ENCODE measurements at places on chromosomes 12 and 14.

- no peak for DNase-seq
These were observed 44.3 kb upstream of the CCT2 start for GRCh38 chr12:69540987-69541386.

DNA sequence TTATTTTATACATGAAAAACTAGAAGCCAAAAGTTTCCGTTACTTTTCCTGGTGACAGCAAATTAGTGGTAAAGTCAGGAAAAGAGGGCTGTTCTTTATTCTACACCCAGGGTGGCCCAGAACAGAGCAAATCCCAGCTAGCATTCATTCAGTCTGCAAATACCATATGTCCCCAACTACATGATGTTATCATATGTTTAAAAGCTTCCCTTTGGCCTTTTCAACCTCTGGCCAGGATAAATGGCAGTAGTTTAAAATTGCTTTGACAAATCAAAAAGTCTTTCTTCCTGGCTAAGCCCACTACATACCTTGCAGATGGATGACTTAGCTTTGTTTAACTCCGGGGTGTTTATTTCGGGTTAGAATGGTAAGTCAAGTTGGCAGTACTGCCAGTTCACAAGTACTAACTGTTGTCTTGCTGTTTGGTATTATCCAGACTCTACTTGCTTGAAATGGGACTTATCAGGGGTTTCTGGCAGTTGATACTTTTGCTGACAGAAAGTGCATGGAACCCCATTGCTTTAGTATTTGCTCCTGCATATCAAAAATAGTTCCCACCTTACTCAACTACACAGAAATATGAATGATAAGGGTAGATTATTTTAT lies 69.7 kb downstream of the PKP2 start:
- no peak for DNase-seq

GRCh38 chr14:58765843-58766242 lies 128.1 kb downstream of the DACT1 start:
- DNase-seq: no peak

- DNase-seq: no peak
These were observed 4.7 kb downstream of the DDN start for GRCh38 chr12:48994224-48995085.

DNA sequence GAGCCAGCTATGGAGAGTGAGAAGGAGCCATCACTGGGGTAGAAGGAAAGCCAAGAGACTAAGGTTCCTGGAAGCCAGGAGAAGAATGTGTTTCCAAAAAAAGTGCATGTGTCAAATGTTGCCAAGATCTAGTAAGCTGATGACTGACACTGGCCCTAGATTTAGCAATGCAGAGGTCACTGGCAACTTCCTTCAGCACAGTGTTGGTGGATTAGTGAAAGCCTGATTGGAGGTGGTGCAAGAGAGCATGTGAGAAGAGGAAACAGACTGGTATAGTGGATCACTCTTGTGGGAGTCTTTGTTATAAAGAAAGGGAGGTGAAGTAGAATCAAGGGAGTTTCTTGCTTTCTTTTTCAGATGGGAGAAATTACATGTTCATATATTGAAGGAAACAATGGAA lies 34.1 kb upstream of the CHGA start:
- DNase-seq: no peak

DNA sequence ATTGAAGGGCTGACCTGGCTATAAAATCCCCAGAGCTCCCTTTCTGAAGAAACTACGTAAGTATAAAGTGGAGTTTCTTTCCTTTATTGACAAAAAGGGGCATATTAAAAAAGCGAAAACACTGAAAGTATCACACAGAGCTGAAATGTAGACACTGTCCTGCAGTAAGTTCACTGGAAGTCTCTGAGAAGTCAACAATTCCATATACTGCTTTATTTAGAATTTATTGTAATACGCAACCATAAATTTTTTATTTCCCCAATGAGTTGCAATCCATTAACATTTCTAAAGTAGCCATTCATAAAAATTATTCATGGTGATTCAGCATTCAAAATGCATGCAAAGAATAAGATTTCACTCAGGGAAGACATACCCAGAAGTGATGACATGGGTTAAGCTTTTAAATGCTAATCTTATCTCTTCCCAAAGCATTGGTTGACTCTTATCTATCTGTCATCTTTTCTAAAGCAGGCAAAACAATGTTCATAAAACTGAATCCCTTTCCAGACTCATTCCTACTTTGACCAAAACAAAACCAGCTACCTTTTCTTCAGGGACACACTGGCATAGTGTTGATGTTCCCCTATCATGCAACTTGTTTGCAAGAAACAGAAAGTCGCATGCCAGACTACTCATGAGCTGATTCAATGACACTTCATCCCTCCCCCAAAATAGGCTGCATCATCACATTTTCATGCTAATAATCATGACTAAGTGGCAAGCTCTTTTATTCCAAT lies 17.3 kb downstream of the KITLG start:
- DNase-seq: no peak

GRCh38 chr14:49549881-49550280 lies 36.3 kb downstream of the RPS29 start:
- DNase-seq: no peak

- DNase-seq: no peak
These were observed 51.0 kb upstream of the SOCS2 start for GRCh38 chr12:93521225-93522080.

DNA sequence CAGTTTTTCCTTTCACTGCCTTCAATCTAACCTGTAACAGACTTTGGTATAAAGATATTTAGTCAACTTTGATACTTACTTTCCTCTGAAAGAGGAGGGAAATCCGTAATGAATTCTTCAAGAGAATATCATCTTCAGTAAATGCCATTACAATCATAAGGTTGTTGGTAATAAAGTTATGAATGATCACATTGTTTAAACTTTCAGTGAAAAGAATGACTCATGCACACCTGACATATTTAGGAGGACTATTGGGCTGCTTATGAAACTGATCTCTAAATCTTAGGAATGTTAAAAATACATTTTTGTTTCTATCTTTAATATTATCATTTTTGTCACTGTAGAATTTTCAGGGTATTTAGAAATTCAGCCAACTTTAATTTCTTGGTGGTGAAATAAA lies 474.7 kb downstream of the SLC16A7 start:
- DNase-seq: no peak

- DNase-seq: no peak
These were observed 19.5 kb upstream of the EPS8 start for GRCh38 chr12:15808652-15809051.

DNA sequence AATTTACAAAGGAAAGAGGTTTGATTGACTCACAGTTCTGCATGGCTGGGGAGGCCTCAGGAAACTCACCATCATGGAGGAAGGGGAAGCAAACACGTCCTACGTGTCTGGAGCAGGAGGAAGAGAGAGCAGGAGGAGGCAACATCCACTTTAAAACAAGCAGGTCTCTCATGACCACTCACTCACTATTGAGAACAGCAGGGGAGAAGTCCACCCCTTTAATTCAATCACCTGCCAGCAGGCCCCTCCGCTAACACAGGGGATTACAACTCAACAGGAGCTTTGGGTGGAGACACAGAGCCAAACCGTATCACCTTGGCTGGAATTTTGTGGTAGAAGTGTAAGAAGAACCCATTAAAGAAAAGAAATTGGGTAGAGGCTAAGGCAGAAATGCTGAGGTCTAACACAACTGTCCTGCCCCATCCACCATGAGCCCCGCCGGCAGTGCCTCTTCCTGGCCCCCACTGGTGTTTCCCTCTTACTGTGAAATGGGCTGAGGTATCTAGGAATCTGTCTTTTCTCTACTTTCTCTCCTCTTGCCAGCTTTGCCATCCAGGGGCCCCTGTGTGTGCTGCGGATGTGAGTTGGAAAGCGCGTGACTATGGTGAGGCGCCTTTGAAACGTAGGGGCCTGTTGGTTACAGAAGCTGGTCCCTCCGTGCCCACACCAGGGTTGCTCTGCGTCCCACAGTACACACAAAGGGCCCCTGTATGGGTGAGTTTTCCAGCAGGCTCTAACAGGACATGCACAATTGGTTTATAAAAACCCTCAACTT lies 108.0 kb upstream of the TMEM132D start:
- no peak for DNase-seq

DNA sequence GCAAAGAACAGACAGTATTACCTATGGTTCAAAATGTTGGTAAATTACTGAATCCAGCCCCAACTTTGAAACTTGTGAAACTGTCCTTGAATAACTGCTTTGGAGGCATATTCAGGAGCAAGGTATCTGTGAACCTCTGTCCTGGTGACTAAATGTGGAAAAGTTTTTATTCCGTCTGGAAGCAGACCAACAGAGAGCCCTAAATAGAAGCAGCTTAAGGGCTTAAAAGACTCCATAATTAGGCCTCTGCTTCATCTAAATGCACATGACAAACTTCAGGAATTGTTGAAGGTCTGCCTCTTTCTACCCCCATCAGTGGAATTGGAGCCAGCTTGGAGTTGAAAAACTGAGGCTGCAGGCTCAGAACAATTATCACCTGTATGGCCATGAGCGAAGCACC lies 276.5 kb downstream of the KCNH5 start:
- no peak for DNase-seq

DNA sequence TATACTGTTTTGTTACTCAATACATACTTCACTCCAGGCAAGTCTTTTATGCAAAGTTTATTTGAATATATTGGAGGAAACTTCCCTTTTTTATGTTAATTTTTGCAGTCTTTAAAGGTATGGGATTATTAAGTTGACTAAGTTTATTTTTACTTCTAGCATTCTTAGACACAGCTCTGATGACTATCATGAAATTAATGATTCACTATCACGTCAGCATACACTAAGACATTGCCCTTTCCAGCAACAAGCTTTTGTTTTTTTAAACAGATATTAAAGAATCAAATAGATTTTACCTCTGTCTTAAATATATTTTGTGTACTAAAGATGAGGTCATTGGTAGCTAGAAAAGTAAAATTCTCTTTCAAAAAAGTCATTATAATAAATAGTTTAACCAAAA lies 52.1 kb downstream of the DERA start:
- DNase-seq: no peak

- no peak for DNase-seq
These were observed 48.1 kb downstream of the KDM2B start for GRCh38 chr12:121532503-121533393.

DNA sequence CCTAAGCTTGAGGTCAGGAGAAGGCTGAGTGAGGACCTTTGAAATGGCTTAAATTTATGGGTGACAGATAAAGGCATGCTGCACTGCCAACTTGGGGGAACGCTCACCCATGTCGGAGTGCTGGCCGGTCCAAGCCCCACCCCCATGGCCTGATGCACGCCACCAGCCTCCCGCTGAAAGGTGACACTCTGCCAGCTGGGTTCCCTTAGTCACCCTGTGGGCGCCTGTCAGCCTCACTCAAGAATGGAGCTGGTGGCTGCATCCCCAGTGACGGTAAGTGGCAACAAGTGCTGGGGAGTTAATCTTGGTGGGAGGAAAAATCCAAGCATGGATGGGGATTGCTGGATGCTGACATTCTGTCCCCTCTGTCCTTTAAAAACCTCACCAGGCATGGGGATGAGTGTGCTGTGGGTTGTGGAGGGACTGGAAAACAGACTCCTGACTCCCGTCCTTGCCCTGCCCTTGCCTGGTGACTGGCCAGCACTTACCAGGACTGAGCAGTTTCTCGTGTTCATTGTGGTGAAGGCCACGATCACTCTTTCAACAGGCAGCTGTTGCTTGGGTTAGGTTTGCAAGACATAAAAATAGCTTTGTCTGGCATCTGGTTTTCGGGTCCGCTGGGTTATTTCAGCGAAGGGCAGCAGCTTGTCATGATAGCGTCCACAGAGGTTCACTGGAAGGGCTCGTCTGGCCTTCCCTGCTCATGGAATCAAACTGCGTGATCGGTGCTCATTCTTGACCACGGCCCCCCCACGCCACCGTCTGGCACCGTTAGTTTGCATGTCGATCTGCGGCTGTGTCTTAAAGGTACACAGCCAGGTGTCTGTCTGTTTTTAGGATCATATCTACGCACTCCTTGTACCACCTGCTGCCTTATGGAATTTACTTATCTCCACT lies 15.0 kb downstream of the ACACB start:
- DNase-seq: no peak

DNA sequence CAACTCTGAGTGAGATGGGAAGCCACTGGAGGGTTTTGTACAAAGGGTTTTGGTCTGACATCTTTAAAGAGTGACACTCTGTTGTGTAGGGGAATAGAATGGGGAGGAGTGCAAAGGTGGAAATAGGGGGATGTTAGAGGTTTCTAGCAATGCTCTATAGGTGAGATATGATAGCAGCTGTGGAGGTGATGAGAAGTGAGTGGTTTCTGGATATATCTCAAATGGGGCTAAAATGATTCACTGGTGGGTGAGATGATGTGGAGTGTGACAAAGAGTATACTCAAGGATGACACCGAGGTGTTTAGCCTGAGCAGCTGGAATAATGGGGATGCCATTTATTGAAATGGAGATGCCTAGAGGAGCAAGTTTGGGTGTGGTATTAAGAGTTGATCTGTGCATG lies 426.4 kb downstream of the PCNX1 start:
- no peak for DNase-seq

- no peak for DNase-seq
These were observed 72.7 kb upstream of the TSPAN8 start for GRCh38 chr12:71230542-71230941.

- DNase-seq: no peak
These were observed 23.6 kb downstream of the TMEM30B start for GRCh38 chr14:61257469-61258057.

DNA sequence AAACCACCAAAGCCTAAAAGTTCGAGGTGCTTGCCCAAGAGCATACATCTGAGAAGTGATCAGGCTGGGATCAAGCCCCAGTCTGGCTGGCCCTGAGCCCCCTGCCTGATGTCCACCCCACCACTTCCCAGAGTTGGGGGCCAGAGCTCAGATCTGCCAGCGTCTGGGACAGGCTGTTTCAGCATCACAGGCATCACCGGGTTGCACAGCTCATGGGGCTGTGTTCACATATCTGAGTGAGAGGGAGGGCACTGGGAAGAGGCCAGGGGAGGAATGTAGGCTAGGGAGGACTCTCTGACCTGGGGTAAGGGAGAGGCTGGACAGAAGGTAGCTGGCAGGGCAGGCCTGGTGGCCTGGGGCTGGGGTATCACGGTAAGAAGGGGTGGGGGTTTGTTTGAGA lies 6.0 kb downstream of the TGM1 start:
- DNase-seq: no peak

DNA sequence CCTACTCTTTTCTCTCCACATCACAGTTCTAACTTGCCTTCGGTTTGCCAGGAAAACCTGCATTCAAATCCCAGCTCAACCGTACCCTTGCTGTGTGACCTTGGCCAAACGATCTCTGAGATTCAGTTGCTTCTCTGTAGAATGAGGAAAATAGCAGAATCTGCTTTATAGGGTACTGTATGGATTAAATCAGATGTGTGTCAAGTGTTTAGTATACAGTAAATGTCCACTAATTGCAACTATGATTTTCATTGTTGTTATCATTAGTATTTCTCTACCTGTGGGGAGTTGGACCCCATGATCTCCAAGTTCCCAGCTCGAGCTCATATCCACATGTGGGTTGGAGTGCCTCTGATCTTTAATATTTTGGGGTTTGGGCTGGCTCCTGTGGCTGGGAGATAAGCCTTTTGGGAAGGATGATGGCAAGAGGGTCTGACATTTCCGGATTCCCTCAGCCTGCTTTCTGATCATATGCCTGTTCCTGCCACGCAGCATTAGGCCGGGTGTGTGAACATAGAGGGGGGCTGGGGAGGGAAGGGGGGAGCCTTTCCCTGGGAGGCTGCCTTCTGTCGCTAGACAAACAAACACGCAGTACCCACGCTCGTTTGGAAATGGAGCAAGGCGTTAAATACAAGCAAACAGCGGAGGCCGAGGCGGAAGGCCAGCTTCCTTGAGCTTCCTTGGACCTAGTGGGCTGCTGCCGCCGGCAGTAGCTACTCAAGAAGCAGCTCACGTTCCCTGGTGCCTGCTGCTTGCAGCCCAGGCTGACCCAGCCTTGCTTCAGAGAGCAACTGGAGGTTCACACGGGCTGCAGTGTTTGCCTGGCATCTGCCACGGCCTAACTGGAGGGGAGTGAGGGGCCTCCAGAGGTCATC lies 213.5 kb upstream of the LHX5 start:
- no peak for DNase-seq

GRCh38 chr12:42235426-42235825 lies 2.6 kb downstream of the YAF2 start:
- no peak for DNase-seq

Measured in right forelimb (tissue), 1 donor.